ENCODE measurements at places on chromosomes 11 and 22.
A peak's percentile ranks its signal among the peaks of the same experiment; 100 is the strongest.

DNA sequence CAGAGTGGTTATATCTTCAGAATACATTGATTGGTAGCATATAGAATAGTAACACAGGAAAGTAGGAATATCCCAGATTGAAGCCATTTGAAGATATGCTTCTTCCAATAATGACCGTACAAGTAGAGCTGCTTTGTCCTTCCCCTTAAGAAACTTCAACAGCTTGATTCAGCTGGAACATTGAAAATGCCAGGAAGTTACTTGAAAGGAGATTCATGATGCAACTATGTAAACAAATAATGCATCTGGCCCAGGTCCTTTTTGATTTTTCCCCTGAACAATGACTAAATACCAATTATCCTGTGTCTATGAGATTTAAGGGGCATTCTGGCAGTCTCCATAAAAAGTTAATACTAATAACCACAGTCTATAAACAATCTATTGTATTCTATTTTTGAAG, 3.0 kb downstream of the DKK3 start:
- H3K4me1 ChIP-seq, result peaks cover 16% of the 10 kb centered on the region
- DNase-seq, result no peak
- H3K27me3 ChIP-seq, result peaks cover 11% of the 10 kb centered on the region
- H3K4me3 ChIP-seq, result no peak overlapping the region

DNA sequence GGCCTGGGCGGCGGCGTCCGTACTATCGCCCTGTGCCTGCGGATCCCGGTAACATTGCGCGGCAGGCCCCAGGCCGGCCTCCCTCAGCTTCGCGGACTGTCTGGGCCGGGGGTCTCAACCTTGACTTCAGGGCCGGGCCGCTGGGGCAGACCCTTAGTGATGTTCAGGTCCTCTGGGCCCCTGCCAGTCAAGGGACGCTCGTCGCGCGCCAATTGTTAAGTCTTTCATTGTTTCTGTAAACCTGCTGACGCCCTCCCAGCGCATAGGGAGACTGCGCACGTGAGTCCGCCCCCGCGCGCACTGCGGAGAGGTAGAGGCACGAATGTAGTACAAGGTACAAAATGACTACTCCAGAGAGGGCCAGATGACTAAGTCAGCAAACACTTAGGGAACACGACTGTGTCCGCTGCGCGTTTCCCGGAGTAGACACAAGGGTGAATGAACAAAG, 451 bp upstream of the HDHD5 start:
- peaks cover 1% of the 10 kb centered on the region for H3K36me3 ChIP-seq
- no peak for DNase-seq
- H3K4me3 ChIP-seq, result peak overlapping the region; percentile 90
- H3K4me1 ChIP-seq, result peaks cover 7% of the 10 kb centered on the region
- peak overlapping the region; percentile 97 for H3K27ac ChIP-seq

DNA sequence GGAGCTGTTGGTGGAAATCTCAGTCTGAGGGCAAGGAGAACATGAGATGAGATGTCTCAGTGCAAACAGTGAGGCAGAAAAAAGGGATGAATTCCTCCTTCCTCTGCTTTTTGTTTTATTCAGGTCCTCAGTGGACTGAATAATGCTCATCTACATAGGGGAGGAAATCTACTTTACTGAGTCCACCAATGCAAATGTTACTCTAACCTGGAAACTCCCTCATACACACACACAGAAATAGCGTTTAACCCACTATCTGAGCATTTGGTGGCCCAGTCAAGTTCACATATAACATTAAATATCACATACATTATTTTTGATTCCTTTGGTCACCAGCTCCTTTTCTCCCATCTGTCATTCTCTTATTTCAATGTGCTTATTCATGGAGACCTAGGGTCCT, 418.8 kb downstream of the TMEM135 start:
- H3K36me3 ChIP-seq, result no peaks in the 10 kb centered on the region
- H3K4me3 ChIP-seq, result no peak overlapping the region
- H3K27ac ChIP-seq, result no peak overlapping the region
- no peak for DNase-seq

GRCh38 chr11:57143459-57143858, 38.3 kb upstream of the LRRC55 start:
- no peaks in the 10 kb centered on the region for H3K36me3 ChIP-seq
- no peak overlapping the region for H3K4me3 ChIP-seq
- DNase-seq, result no peak
- peaks cover 4% of the 10 kb centered on the region for H3K27me3 ChIP-seq
- H3K27ac ChIP-seq, result no peak overlapping the region

GRCh38 chr22:27667121-27667843, 134.3 kb downstream of the MN1 start:
- peak overlapping the region; percentile 16 for H3K4me3 ChIP-seq
- no peak for DNase-seq
- H3K27ac ChIP-seq, result peak overlapping the region; percentile 58
- H3K4me1 ChIP-seq, result peaks cover 36% of the 10 kb centered on the region
- H3K36me3 ChIP-seq, result peaks cover 3% of the 10 kb centered on the region

- DNase-seq, result peak; percentile 58
- H3K27ac ChIP-seq, result no peak overlapping the region
- peaks cover 53% of the 10 kb centered on the region for H3K27me3 ChIP-seq
- H3K36me3 ChIP-seq, result no peaks in the 10 kb centered on the region
- H3K4me3 ChIP-seq, result peak overlapping the region; percentile 31
- peaks cover 15% of the 10 kb centered on the region for H3K4me1 ChIP-seq
These were observed 59.6 kb upstream of the PAX6 start for GRCh38 chr11:31870609-31871309.

GRCh38 chr22:39279170-39279850, 34.5 kb upstream of the PDGFB start:
- no peaks in the 10 kb centered on the region for H3K36me3 ChIP-seq
- DNase-seq, result no peak
- no peak overlapping the region for H3K4me3 ChIP-seq
- peaks cover 6% of the 10 kb centered on the region for H3K27me3 ChIP-seq
- peak overlapping the region; percentile 45 for H3K27ac ChIP-seq
- peaks cover 8% of the 10 kb centered on the region for H3K4me1 ChIP-seq

DNA sequence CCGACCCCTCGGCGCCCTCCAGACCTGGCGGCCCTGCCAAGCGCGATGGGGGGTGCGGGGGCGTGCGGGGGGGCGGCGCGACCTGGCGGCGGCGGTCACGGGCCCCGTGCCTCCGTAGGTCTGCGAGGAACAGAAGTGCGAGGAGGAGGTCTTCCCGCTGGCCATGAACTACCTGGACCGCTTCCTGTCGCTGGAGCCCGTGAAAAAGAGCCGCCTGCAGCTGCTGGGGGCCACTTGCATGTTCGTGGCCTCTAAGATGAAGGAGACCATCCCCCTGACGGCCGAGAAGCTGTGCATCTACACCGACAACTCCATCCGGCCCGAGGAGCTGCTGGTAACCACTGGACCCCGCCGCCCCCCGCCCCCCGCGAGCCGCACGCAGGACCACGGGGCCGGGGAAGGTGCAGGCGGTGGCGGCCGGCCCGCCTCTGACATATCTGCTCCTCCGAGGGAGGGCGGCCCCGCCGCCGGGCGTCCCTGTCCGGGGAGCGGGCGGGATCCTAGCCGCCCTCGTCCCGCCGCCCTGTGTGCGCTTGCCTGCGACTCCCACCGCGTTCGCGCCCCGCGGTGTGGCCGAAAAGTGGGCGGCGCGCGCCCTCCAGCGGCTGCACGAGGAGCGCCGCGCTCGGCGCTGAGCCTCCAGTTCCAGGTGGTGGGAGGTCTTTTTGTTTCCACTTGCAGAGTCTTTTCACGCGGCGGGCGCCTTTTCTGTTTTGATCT, 2.1 kb downstream of the CCND1 start:
- no peak overlapping the region for H3K27ac ChIP-seq
- H3K4me3 ChIP-seq, result peak overlapping the region; percentile 78
- H3K36me3 ChIP-seq, result peaks cover 6% of the 10 kb centered on the region
- peak; percentile 74 for DNase-seq
- H3K27me3 ChIP-seq, result no peaks in the 10 kb centered on the region
- H3K4me1 ChIP-seq, result peaks cover 20% of the 10 kb centered on the region

- H3K27me3 ChIP-seq, result peaks cover 18% of the 10 kb centered on the region
- no peak overlapping the region for H3K27ac ChIP-seq
- no peak for DNase-seq
- H3K4me1 ChIP-seq, result no peaks in the 10 kb centered on the region
- H3K4me3 ChIP-seq, result no peak overlapping the region
These were observed 18.7 kb downstream of the MFNG start for GRCh38 chr22:37467391-37467955.

GRCh38 chr22:20407829-20408228, 13.9 kb downstream of the ZNF74 start:
- no peak overlapping the region for H3K27ac ChIP-seq
- no peaks in the 10 kb centered on the region for H3K27me3 ChIP-seq
- no peak for DNase-seq
- H3K36me3 ChIP-seq, result peaks cover 16% of the 10 kb centered on the region
- H3K4me3 ChIP-seq, result no peak overlapping the region

DNA sequence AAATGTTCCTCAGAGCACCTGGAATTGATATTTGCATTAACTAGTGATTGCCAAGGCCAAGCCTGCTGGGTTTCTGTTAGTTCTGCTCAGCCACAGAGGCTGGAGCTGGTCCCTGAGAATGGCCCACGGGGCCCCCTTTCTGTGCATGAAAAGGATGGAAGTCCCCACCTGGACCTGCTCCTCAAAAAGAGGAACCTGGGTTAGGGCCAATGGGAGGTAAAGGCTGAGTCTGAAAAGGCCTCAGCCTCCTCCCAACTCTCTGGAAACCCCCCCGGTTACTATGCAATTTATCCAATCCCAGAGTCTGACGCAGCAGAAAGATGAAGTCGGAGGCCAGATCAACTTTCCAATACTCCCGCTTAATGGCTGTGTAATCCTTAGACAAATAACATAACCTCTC, 6.8 kb upstream of the CREB3L1 start:
- no peak for DNase-seq
- peak overlapping the region; percentile 75 for H3K27ac ChIP-seq
- no peak overlapping the region for H3K4me3 ChIP-seq
- no peaks in the 10 kb centered on the region for H3K36me3 ChIP-seq
- H3K4me1 ChIP-seq, result peaks cover 41% of the 10 kb centered on the region
- H3K27me3 ChIP-seq, result peaks cover 5% of the 10 kb centered on the region

- H3K4me3 ChIP-seq, result no peak overlapping the region
- no peak for DNase-seq
- no peaks in the 10 kb centered on the region for H3K36me3 ChIP-seq
- no peaks in the 10 kb centered on the region for H3K4me1 ChIP-seq
- H3K27ac ChIP-seq, result no peak overlapping the region
- H3K27me3 ChIP-seq, result peaks cover 9% of the 10 kb centered on the region
These were observed 14.4 kb downstream of the MUC5AC start for GRCh38 chr11:1171985-1172728.

DNA sequence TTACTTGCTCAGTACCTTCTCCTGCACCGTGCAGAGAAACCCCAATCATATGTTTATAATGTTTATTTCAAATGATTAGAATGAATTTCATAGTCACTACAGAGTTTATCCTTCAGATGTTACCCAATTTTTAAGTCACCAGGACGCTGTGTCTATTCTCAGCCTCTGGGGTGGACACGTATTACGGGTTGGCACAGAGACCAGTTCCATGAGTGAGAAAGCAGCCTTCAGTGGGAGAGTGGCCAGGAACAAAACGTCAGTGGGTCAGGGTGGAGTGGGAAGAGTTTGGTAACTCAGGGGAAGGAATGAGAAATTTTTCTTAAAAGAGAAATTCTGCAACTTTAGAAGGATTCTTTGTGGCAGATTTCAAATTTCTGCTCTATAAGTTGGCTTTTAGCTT, 77.1 kb upstream of the MTMR2 start:
- H3K4me1 ChIP-seq, result peaks cover 8% of the 10 kb centered on the region
- H3K27me3 ChIP-seq, result no peaks in the 10 kb centered on the region
- no peak overlapping the region for H3K27ac ChIP-seq
- no peak overlapping the region for H3K4me3 ChIP-seq
- H3K36me3 ChIP-seq, result peaks cover 8% of the 10 kb centered on the region
- DNase-seq, result no peak

GRCh38 chr11:15199693-15200092, 85.0 kb downstream of the INSC start:
- no peak overlapping the region for H3K27ac ChIP-seq
- no peaks in the 10 kb centered on the region for H3K36me3 ChIP-seq
- DNase-seq, result no peak

DNA sequence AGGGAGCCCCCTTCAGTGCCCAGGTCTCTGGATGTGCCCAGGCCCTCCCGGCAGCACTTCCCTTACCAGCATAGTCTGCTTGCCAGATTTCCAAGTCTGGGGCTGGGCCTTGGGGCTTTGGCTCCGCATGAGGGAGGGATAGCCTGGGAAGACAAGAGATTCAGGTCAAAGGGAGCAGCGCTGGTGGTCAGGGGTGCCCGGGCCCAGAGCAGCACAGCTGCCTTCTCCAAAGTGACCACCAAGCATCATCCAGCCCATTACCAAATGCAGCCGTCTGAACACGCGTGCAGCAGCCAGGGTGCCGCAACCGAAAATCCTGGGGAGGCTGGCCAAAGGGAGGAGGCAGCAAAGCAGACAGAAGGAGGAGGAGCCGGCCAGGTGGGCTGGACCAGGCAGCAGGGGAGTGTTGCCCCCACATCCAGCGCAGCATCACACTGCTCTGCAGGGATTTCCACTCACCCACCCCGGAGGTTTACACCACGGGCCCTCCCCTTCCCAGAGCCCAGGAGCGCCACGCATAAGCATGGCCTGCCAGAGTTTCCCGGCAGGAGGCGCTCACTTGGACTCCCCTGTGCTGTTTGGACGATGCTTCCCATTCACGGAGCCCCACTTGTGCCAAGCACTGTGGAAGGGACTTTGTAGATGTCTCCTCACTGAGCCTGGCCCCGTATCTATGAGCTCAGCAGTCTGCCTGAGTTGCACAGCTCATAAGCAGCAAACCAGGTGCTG, 22.5 kb downstream of the TRIM29 start:
- DNase-seq, result no peak
- H3K4me1 ChIP-seq, result no peaks in the 10 kb centered on the region
- no peaks in the 10 kb centered on the region for H3K36me3 ChIP-seq
- no peak overlapping the region for H3K27ac ChIP-seq

DNA sequence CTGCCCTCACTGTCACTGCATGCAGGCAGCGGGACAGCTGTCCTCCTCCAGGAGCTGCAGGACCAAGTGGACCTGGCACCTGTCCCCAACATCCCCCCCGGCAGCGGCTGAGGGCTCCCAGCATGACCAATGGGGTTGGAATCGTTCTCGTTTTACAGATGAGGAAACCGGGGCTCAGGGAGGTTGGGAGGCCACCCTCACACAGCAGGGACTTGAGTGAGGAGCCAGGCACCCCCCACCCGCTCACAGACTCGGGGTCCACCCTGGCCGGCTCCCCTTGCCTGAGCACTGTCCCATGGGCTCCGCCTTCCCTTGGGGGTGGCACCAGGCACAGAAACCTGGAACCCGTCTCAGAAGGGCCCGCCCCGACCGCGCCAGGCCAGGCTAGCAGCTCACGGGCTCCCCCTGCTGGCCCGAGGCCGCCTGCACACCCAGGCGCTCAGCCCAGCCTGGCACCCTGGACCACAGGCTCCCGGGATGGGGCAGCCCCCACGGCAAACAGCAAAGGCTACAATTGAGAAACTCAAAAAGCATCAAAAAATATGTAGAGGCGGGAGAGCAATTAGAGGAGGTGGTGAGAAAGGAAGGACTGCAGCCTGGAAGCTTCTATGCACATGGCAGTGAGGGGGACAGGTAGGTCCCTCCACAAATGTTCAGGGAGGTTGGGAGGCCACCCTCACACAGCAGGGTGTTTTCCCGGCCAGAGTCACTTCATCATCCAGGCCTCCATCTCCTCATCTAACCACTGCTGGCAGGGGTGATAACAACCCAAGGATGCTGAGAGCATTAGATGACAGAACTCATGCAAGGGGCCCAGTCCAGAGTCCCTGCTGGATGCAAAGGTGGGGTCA, 12.8 kb downstream of the MACROD1 start:
- peak; percentile 58 for DNase-seq
- peaks cover 2% of the 10 kb centered on the region for H3K4me1 ChIP-seq
- H3K4me3 ChIP-seq, result no peak overlapping the region
- H3K27ac ChIP-seq, result no peak overlapping the region
- H3K27me3 ChIP-seq, result peaks cover 18% of the 10 kb centered on the region
